ENCODE measurements at places on chromosomes 5 and 9. TPM values are rescaled to one million over a fixed set of nuclear protein-coding genes. Genes with fewer than 3 reads are reported as not detected.

The INSL4 gene
- not detected for total RNA-seq

The OBP2A gene
- total RNA-seq, result not detected

DNA sequence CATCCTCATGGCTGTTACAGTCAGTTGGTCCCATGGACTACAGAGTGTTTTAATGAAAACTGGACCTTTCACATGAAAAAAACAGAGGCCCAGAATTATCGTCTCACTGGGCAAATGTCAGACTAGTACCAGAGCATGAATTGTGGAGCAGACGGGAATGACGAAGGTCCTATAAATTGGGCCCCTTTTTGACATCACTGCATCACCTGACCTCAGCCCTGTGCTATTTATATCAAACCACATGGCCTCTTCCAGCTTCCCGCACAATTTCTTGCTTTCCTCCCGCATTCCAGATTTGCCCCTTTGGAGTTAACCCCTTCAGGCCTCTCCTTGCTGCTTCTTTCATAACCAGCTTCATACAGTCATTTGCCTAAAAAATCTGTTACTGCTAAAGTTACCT lies 301.7 kb downstream of the ATPSCKMT start:
- no peaks in the 10 kb centered on the region for H3K36me3 ChIP-seq
- H3K4me3 ChIP-seq, result no peak overlapping the region
- no peak for DNase-seq
- H3K4me1 ChIP-seq, result peaks cover 4% of the 10 kb centered on the region
- H3K27ac ChIP-seq, result no peak overlapping the region

DNA sequence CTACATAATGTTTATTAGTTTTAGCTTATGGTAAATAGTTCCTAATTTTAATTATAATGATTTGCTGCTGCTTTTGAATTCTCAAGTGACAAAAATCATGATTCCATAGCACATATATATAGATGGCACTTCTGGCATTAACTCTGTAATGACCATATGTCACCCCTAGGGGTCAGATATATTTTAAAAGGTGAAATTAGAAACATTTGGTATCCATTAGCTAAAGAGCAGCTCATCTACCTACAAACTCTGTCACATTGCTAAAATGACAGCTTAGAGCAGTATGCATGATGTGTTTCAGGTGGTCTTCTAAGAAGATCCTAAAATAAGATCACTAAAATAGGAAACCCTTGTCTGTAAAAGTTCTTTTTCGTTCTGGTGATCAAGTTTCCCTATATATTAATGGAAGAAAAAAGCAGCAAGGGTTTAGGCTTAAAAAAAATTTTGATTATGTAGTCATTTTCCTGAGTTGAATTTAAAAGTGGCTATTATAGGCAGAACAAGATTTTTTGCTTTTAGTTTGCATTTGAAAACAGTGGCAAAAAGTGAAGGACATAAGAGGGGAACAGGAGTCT lies 157.7 kb upstream of the POU5F2 start:
- H3K36me3 ChIP-seq, result no peaks in the 10 kb centered on the region
- H3K4me3 ChIP-seq, result no peak overlapping the region
- H3K27ac ChIP-seq, result no peak overlapping the region
- no peaks in the 10 kb centered on the region for H3K27me3 ChIP-seq
- DNase-seq, result no peak

DNA sequence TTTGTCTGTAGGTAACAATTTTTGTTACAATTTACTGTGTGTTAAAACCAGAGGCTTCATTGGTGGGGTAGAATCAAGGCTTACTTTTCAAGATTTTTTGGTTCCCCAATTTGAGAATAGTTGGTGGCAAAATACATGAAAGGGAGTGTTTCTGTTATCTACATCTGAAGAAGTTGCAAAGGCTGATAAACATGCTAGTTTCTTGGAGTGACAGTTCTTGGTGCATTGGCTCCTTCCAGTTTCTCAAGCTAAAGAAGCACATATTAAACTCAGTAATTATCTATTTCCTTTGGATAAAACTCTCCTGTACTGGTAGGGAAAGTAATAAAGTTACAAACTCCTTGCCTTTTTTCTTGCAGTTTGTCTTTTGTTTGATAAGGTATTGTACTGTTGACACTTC lies 5.9 kb downstream of the MACIR start:
- no peaks in the 10 kb centered on the region for H3K27me3 ChIP-seq
- H3K27ac ChIP-seq, result no peak overlapping the region
- no peak overlapping the region for H3K4me3 ChIP-seq
- peaks cover 7% of the 10 kb centered on the region for H3K36me3 ChIP-seq
- H3K4me1 ChIP-seq, result peaks cover 43% of the 10 kb centered on the region

DNA sequence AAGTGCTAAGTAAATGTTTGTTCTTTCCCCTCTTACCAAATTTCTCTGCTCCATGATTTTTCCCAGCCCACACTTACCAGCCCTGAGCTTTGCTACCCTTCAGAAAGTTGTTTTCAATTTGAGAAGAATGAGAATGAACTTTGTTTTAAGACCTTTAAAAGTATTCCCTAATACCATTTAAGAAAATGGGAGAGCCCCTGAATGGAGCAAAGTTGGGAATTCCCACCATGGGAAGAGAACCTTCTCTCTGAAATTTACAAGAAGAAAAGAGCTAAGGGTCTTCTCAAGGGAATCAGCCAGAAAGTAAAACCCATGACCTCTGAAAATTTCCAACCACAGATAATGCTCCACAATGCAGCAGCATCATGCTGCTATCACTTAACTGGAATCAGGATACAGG lies 17.7 kb downstream of the ZNF366 start:
- no peak overlapping the region for H3K27ac ChIP-seq
- no peak overlapping the region for H3K4me3 ChIP-seq
- no peaks in the 10 kb centered on the region for H3K36me3 ChIP-seq
- H3K4me1 ChIP-seq, result peaks cover 20% of the 10 kb centered on the region
